ENCODE measurements at places on chromosomes 2 and 18.

DNA sequence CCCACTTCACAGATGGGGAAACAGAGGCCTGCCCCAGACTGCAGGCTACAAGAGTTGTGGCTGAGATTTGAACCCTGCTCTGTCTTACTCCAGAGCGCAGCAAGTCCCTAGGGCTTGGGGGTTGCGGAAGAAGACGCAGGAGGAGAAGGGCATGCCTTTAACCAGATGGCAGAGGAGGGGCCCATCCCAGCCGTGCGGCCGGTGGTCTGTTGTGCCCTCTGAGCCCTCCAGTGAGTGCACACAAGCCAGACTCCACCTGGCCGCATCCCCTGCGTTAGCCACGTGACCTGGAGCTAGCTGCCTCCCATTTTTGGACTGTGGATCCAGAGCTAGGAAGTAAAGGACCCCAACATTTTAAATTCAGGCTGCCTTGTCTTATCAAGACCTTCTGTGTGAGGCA, 2.8 kb downstream of the KCNIP3 start:
- DNase-seq = no peak

DNA sequence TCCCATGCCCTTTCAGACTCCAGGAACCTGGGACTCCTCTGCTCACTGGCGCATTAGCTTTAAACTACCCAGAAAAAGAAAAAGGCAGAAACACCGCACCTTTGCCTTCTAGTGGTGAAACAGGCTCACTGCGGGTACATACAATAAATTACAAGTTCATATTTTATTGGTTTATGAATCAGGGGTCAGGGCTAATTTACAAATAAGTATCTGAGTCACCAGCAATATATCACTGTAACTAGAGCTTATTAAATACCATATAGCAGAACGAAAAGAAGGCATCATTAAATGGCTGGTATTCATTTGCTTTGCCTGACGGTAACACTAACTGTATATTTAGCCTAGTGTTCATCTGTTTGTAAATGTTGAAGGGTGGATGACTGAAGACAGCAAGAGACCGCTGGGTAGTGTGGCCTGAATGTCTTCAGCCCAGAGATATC, 26.9 kb upstream of the DTNB start:
- DNase-seq = peak; percentile 41

GRCh38 chr2:71826299-71826698, 321.4 kb downstream of the CYP26B1 start:
- no peak for DNase-seq

GRCh38 chr2:204472375-204472774, 72.9 kb upstream of the PARD3B start:
- DNase-seq = no peak

DNA sequence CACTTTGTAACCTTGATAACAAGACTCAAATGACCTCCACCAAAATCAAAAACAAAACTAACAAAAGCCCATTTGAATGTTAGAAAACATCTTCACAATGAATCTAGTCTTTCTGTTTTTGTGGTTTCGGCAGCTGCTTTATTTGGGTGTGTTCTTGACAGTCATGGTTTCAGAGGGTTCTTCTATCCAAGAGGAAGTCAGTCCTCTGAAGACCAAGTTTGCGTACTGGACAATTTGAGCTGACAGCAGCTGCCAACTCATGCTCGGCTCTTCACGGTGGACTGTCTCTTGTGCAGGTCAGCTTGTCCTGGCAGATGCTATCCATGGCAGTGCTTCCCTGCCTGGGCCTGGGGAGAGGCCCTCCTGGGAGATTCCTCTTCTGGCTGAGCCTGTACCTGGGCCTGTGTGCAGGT, 91.0 kb downstream of the TMEM17 start:
- DNase-seq = no peak

DNA sequence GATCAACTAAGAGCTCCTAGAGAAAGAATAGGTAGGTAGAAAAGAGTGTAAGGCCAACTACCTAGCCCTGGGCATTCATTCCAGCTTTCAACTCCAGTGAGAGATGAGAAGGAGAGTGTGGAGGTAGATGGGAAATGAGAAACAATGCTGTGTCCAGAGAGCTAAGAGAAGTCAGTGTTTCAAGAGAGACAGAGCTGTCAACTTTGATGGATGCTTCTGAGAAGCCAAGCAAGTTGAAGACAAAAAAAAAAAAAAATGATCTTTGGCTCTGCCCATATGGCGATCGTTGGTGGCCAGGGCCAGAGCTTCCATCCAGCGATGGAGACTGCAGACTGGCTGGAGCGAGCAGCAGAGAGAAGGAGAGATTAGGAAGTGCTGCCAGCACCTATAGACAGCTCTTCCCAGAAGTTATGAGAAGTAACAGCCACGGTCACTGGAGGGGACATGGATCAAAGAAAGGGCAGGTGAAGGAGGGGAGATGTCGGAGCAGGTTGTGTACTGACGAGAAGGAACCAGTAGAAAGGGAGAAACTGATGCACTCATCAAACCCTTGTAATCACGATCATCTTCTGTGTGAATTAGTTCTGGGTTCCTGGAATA, 112.4 kb upstream of the PPP1CB start:
- no peak for DNase-seq

- no peak for DNase-seq
These were observed 19.2 kb upstream of the TANK start for GRCh38 chr2:161141033-161141432.

GRCh38 chr2:120953066-120953756, 217.5 kb downstream of the GLI2 start:
- no peak for DNase-seq

Data from activated CD4-positive, alpha-beta T cell treated with anti-CD3 and anti-CD28 coated beads, Interleukin-2, amount 10 ng/mL, durations not matched to agents 7 days and 5 days (primary cell).